B cell (primary cell): ENCODE measurements at places on chromosomes 2 and 18. TPM values are rescaled to one million over a fixed set of nuclear protein-coding genes. Genes with fewer than 3 reads are reported as not detected.

Gene CD207
- total RNA-seq = not detected in 2 replicates

Gene SP140L
- total RNA-seq = 154 and 167 TPM in 2 replicates

Gene MEP1B
- not detected in 2 replicates for total RNA-seq

Gene C1QL2
- total RNA-seq = not detected in 2 replicates

Gene NT5DC4
- 2.0 and 10.3 TPM in 2 replicates for total RNA-seq

Gene SCG2
- total RNA-seq = 0.27 and 0.44 TPM in 2 replicates

Gene GDF7
- total RNA-seq = 14.8 and 15.3 TPM in 2 replicates

- no peaks in the 10 kb centered on the region for H3K27me3 ChIP-seq
- no peaks in the 10 kb centered on the region for H3K4me1 ChIP-seq
- H3K36me3 ChIP-seq = no peaks in the 10 kb centered on the region
- no peak for DNase-seq
- H3K27ac ChIP-seq = no peak overlapping the region
These were observed 921.1 kb downstream of the SOCS6 start for GRCh38 chr18:71209944-71210343.

DNA sequence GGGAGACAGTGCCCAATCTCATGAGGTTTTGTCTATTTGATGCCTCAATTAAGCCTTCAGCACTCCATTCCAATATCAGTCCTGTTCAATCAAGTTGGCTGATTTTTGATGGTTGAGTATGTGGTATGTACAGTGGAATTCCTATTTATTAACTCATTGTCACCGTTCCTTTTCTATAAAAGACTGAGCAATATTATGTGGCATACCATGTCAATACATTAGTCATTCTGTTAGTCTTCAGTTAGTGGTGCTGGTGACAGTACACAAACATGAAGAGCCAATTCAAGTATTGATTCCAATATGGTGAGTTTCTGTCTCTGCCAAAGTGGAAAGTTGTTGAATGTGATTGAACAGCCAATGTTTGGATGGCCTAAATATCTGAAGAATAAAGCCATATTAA lies 1343.9 kb downstream of the SUCLG1 start:
- no peaks in the 10 kb centered on the region for H3K27me3 ChIP-seq
- H3K27ac ChIP-seq = no peak overlapping the region
- H3K4me3 ChIP-seq = no peak overlapping the region
- no peaks in the 10 kb centered on the region for H3K4me1 ChIP-seq
- no peak for DNase-seq
- no peaks in the 10 kb centered on the region for H3K36me3 ChIP-seq

GRCh38 chr2:171316220-171316619 lies 117.6 kb downstream of the METTL8 start:
- no peak overlapping the region for H3K4me3 ChIP-seq
- H3K27ac ChIP-seq = no peak overlapping the region
- DNase-seq = no peak
- no peaks in the 10 kb centered on the region for H3K36me3 ChIP-seq
- H3K4me1 ChIP-seq = peaks cover 41% of the 10 kb centered on the region

DNA sequence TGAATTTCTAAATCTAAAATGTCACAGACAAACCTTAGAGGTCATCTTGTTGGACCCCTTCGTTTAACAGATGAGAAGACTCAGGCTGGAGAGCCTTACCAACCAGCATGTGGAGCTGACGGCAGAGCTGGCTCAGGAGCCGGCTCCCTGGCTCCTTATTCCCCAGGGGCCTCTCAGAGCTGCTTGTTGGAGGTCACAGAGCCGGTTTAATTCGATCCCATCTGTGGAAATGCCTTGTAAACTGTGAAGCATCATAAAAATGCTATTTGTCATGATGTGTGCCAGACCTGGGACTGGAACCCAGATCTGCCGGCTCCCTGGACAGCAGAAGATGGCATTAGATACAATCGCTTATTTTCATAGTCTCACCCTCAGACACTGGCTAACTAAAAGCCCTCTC lies 8.2 kb upstream of the CIB4 start:
- H3K27me3 ChIP-seq = peaks cover under 1% of the 10 kb centered on the region
- H3K27ac ChIP-seq = no peak overlapping the region

DNA sequence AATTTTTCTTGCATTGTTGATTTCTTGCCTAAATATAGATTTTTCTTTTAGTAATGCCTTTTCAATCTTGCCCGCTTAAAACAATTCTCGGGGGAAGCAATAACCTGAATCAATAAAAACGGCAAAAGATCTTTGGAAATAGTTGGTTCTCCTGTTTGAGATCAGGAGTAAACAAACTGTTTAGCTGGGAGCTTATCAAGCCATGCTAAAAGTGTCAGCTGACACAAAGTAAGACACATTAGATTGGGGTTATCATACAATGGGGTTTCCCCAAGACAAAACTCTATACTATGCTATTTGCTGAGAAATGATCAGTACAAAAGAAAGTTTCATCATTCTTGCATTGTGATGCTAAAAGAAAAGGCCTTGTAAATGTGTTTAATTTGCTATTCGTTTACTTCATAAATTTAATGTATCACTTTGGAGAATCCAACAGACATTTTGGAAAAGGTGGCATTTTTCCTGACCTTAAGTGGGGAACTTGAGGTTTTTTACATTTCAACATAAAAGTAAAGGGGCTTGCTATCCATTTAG lies 46.5 kb downstream of the ATIC start:
- no peak overlapping the region for H3K4me3 ChIP-seq
- no peak for DNase-seq
- no peak overlapping the region for H3K27ac ChIP-seq

DNA sequence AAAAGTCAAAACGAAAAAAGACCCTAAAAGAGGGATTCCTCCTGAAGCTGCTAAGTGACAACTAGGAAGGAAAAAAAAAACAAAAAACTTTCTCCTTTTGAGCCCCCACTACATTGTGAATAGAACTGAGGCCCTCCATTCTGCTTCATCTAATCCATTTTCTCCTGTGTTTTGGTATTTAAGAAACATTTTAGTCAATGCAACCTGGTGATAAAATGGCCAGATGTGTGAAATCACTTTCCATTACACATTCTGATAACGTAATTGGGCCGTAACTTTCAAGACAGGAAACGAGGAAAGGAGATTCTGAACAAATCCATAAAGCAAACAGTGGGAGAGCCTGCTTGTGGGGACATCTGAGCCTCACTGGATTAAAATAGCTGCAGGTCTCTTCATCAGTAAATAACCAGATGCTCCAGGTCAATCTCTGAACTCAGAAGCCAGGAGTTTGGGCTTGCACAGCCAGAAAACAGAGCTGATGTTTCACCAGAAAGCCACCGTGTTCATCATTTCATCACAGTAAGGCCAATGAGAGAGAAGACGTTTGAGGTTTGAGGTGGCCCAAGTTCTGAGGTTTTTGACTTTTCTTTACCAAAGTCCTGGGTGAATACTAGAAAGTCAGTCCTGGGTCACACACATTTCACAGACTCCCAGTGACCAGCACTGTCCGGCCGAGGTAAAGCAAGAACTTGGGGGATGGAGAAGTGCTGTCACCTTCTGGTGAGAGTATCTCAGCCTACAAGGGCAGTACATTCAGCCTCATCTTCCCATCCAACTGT lies 47.8 kb downstream of the TGFA start:
- no peak overlapping the region for H3K4me3 ChIP-seq
- H3K4me1 ChIP-seq = no peaks in the 10 kb centered on the region
- H3K36me3 ChIP-seq = no peaks in the 10 kb centered on the region
- no peak overlapping the region for H3K27ac ChIP-seq
- no peaks in the 10 kb centered on the region for H3K27me3 ChIP-seq

DNA sequence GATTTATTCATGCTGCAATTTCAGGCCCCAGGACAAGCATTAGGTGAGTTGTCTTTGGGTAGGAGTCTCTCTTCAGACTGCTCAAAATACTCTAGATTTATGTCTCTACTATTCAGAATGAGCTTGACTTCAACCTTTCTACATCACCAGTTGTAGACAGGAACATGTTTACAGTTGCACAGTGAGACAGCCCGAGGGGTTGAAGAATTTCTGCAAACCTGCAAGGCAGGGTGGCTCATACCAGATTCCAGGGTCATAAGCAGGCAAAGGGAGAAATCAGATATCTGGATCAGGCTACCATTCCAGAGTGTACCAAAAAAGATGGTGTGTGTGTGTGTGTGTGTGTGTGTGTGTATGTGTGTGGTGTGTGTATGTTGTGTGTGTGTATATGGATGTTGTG lies 112.4 kb downstream of the SPP2 start:
- H3K27ac ChIP-seq = no peak overlapping the region
- H3K4me1 ChIP-seq = peaks cover 45% of the 10 kb centered on the region
- H3K27me3 ChIP-seq = peaks cover 11% of the 10 kb centered on the region
- H3K4me3 ChIP-seq = no peak overlapping the region
- H3K36me3 ChIP-seq = no peaks in the 10 kb centered on the region
- no peak for DNase-seq

- no peaks in the 10 kb centered on the region for H3K4me1 ChIP-seq
- H3K36me3 ChIP-seq = no peaks in the 10 kb centered on the region
- H3K27ac ChIP-seq = no peak overlapping the region
- H3K4me3 ChIP-seq = no peak overlapping the region
- no peaks in the 10 kb centered on the region for H3K27me3 ChIP-seq
These were observed 642.7 kb downstream of the NR4A2 start for GRCh38 chr2:155689791-155690190.

- no peaks in the 10 kb centered on the region for H3K27me3 ChIP-seq
- peak; percentile 9 for DNase-seq
- H3K4me1 ChIP-seq = peaks cover 34% of the 10 kb centered on the region
- H3K36me3 ChIP-seq = no peaks in the 10 kb centered on the region
- no peak overlapping the region for H3K4me3 ChIP-seq
These were observed 92.3 kb downstream of the KLF7 start for GRCh38 chr2:207073412-207073800.

GRCh38 chr2:10930721-10931516 lies 19.2 kb downstream of the KCNF1 start:
- no peak overlapping the region for H3K27ac ChIP-seq
- no peak for DNase-seq
- H3K36me3 ChIP-seq = no peaks in the 10 kb centered on the region
- no peak overlapping the region for H3K4me3 ChIP-seq
- H3K4me1 ChIP-seq = no peaks in the 10 kb centered on the region

- no peak for DNase-seq
- no peak overlapping the region for H3K27ac ChIP-seq
- no peak overlapping the region for H3K4me3 ChIP-seq
- no peaks in the 10 kb centered on the region for H3K27me3 ChIP-seq
These were observed 14.6 kb upstream of the ITGAV start for GRCh38 chr2:186575302-186575701.

GRCh38 chr2:1032030-1032429 lies 81.4 kb downstream of the SNTG2 start:
- H3K36me3 ChIP-seq = no peaks in the 10 kb centered on the region
- no peak overlapping the region for H3K27ac ChIP-seq
- H3K4me1 ChIP-seq = no peaks in the 10 kb centered on the region
- DNase-seq = no peak

DNA sequence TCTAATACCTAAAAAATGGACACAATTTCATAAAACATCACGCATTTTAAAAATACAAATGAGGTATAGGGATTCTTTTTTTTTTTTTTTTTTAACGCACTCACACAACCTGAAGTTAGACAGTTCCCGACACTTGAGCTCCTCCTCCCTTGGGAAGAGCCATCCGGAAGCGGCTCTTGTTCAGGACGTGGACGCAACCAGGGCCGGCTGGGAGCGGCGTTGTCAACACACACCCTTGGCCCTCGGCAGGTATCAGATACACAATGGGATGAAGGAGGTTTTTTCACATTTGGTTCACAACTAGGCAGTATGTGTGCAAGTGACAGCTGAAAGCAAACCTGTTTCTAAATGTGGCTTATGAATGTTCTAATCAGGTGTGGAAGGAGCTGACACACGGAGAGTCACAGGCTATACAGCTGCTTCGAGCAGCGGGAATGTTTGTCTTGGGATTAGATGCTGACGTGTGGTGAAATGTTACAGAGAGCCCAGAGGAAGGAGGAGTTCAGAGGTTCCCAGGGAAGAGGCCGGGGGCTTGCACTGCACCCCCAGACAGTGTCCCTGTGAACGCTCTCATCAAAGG lies 111.1 kb downstream of the PXDN start:
- H3K27ac ChIP-seq = no peak overlapping the region
- DNase-seq = no peak
- no peaks in the 10 kb centered on the region for H3K36me3 ChIP-seq
- H3K27me3 ChIP-seq = no peaks in the 10 kb centered on the region

GRCh38 chr18:644395-645004 lies 13.0 kb upstream of the TYMS start:
- H3K4me3 ChIP-seq = no peak overlapping the region
- no peaks in the 10 kb centered on the region for H3K27me3 ChIP-seq
- H3K4me1 ChIP-seq = no peaks in the 10 kb centered on the region

DNA sequence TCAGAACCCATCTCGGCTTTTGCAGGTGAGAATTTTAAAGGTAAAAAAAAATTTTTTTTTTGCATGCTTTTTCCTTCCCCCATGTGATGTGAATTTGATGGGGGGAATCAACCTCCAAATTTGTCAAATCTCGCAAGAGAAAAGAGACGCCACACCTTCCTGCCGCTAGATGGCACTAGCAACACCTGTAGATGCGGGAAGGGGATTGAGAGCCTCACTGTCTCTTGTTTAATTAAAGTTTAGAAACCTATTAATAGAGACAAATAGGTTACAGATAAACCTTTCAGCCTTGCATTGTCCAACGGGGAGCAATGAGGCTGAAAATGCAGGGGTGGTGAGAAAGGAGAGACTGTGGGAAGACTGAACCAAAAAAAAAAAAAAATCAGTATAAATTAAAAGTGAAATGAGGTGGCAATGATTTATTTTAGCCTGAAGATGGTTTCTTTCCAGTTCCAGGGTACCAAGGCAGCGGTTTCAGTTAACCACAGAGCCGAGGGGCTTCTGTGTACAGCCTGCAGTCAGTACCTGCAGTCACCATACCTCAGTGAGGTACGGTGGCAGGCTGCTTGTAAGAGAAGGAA lies 84.6 kb downstream of the NRP2 start:
- no peak overlapping the region for H3K4me3 ChIP-seq
- H3K36me3 ChIP-seq = no peaks in the 10 kb centered on the region
- H3K27me3 ChIP-seq = no peaks in the 10 kb centered on the region
- DNase-seq = peak; percentile 60
- H3K27ac ChIP-seq = no peak overlapping the region

GRCh38 chr2:20670315-20671035 lies 3.5 kb downstream of the GDF7 start:
- H3K36me3 ChIP-seq = no peaks in the 10 kb centered on the region
- no peaks in the 10 kb centered on the region for H3K27me3 ChIP-seq
- no peak overlapping the region for H3K4me3 ChIP-seq
- H3K4me1 ChIP-seq = peaks cover 82% of the 10 kb centered on the region

GRCh38 chr2:98378901-98379300 lies 32.6 kb downstream of the CNGA3 start:
- no peak for DNase-seq
- H3K4me1 ChIP-seq = no peaks in the 10 kb centered on the region
- no peaks in the 10 kb centered on the region for H3K36me3 ChIP-seq
- H3K27me3 ChIP-seq = peaks cover 2% of the 10 kb centered on the region
